Chondrocyte (in vitro differentiated cells): ENCODE measurements at places on chromosomes 2 and 18.

DNA sequence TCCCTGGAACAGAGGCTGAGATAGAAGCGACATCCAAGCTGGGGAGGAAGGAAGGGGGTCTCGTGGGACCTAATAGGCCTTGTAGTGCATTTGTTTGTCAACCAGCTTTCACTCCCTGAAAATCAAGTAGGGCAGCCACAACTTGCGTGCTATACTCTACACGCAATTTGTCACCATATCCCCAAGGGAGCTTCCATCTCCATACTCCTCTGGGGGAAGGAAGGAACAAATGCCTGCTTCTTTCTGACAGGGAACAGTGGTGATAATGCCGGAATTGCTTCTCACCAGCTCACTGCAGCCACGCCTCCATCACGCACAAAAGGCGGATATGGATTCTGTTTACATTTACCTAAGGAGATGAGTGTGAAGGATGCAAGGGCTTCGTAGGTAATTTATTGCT lies 213.4 kb downstream of the TMEM163 start:
- DNase-seq = no peak

DNA sequence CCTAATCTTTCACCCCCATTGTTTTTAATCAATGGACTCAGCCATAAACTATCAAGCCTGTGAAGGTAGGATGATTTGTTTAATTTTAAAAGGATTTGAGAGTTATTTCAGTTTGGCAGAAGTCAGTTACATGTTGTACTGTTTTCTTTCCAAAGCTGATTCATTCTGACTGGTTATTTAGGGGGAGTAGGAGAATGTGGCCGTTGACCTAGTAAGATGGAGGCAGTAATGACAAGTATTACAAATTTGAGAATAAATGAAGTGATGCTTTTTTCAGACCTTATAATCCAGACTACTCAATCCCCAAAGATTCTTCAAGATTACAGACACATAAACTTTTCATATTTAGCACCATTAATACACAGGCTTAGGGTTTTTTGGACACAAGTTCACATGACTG lies 4.3 kb downstream of the EPHA4 start:
- no peak for DNase-seq

DNA sequence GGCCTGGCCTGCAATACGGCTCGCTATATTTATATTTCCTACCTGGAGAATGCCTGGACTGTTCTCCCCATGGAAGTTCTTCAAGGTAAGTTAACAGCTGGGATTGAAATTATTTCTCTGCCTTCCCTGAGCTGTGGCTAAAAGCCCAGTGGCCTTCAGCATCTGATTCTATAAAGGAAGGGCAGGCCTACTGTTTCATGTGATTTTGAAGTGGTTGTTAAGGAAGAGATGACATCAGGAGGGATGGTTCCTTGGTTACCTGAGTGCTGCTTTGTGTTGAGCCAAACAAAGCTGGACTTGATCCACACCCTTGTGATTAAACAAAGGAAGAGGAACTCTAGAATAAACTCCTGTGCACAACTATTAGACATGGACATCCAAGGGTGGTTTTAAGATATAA lies 61.6 kb downstream of the MFSD6 start:
- DNase-seq = no peak

GRCh38 chr2:136305517-136306192 lies 187.7 kb upstream of the CXCR4 start:
- DNase-seq = no peak

DNA sequence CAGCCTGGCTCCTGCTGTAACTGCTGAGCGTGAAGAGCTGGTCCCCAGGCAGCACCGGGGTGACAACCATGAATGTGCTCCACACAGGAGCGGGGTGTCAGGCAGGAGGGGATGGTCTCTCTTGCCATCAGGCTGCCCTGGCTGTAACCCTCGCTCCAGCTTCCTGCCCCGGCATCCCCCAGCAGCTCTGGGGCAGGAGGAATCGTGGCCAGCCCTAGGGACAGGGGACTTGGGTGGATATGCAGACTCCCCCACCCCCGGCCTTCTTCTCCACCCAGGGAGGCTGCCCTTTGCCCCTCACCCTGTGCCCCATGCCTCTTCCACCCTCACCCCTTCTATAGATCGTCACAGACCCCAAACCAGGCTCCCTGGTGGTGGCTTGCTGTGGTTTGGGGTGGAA lies 69.4 kb upstream of the SMAD7 start:
- peak; percentile 72 for DNase-seq

DNA sequence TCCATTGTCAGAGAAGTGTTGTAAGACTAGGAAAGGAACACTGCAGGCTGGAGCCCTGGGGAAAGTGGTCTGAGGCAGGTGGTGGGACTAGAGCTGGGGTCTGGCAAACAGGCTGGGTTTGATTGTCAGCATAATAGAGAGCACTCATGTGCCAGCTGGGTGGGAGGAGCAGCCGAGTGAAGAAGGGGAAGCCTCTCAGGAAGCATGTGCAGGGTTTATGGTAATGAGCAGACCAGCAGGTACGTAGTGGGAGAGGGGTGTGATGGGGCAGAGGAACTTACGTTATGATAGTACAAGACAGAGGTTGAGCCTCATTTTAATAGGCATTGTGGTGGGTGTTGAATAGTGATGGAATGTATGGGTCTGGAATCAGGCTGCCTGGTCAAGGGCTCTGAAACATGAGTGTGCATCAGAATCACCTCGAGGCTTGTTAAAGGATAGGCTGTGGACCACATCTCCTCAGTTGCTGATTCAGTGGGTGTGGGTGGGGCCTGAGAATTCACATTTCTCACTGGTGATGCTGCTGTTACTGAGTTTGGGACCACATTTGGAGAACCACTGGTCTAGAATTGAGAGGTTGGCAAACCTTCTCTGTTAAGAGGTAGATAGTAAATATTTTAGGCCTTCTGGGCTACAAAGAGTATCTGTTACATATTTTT lies 1.7 kb upstream of the MGAT5 start:
- DNase-seq = no peak

- no peak for DNase-seq
Measured at GRCh38 chr2:103152556-103152955, 390.7 kb downstream of the TMEM182 start.

- no peak for DNase-seq
Measured at GRCh38 chr18:1012775-1013174, 108.1 kb downstream of the ADCYAP1 start.

GRCh38 chr18:376311-376710 lies 108.5 kb upstream of the THOC1 start:
- DNase-seq = no peak

- DNase-seq = no peak
Measured at GRCh38 chr2:163812926-163813520, 77.2 kb upstream of the FIGN start.

DNA sequence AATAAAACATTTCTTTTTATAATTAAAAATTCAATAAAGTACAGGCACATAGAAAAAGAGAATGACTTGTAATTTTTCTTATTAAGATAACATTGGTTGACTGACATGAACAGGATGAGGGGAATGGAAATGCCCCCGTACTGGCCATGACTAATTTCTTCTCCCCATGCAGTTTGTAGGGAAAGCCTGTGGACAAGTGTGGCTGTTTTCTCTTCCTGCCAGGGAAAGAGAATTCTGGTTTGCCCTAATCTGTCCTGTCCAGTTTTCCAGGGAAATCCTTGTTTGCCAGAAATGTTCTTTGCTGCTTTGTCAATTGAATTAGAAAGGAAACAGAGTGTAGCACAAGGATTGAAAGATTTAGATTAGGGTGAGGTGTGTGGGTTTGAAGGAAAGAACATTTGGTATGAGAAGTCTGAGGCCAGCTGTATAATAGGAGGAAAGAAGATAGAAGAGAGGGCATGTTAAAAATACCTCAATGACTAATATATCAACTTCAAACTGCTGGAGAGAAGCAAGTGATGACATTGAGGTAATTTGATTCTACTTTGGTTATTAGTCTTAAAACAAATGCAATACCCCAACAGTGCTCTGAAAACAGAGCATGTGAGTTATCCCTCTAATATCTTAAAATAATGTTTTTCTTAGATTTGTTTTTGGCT lies 593.9 kb upstream of the ZNF804A start:
- no peak for DNase-seq

DNA sequence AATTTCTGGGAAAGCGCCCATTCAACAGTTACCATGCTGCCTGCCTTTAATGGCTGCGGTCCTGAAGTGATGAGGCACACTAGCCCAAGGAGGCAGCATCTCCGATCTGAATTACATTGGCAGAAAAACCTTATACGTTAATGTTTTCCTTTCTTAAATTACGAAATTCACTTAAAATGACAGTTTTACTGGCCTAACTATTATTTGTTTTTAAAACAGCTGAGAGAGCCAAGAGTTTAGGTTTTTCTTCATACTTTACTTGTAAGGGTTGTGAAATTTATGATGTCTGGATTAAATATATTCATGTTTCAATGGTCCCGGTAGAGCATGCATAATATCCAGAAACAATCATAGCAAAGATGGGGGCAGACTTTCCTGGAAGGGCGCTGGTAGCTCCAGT lies 115.2 kb upstream of the REV1 start:
- no peak for DNase-seq

DNA sequence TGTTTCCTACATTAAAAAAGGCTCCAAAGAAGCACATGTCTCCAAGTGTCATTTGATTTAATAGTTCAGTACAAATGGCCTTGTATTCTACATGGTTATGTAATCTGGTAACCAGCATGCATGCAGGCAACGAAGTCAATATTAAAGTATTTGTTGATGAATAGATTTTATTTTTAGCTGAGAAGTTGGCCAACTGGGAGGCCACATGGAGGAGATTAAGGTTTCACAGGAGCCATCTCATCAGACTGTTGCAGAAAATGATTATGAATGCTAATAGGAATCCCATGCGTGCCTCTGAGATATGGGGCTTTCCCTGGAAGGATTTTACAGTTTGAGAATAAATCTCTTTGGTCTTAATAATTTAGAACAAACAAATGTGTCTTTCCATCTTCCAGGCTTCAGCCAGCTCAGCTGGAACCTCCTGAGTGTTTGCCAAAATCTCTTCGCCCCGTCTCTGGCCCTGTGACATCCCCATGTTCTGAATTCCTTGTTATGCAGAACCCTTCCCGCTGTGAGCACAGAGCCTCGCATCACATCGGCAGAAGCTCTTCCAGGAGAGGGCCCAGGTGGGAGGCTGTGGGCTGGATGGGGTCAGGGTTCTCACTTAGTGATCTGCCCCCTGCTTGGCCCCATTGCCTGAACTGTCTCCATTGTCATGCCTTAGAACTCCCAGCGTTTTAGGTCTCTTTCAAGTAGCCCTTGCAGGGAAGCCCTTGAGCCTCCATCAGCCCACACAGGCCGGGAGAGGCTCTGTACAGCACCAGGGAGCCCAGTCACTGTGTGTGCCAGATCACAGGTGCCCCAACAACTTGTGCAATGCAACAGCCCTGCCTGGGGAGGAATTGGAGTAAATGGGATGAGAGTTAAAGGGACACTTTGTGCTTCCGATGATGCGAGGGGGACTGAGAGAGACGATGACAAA lies 190.5 kb upstream of the TWIST2 start:
- DNase-seq = no peak
